Foreskin melanocyte (primary cell): ENCODE measurements at places on chromosomes 7 and 10.

DNA sequence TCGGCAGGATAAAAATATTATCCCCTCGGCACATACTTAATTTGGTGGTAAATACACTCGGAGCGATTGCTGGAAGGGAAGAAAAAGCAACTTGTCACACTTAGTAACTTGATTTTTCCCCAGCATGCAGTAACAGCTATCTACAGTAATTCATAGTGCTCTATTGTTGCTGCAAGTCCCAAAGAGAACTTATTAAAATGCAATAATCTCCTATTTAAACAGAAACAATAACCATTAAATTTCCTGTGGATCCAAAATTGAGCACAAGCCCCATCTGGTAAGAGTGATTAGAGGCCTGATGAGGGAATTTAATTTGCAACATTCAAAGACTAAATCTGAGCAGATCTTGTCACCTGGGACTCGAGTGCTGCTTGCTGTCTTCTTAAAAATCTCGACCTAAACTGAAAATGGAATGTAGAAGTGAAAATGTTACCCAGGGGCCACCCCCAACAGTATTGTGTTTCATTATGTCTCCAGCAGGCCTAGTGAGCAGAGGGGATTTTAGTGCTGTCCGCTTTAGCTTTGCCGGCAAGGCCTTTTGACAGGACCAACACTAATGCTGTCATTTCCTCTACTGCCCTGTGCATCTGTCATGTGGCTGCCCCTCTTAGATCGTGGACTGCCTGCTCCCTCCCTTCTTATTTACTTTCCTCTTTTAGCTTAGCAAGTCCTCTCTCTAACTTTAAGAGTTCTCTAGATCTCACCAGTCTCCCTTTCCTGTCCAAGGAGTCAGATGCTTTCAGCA is 639.7 kb downstream of the AUTS2 start:
- DNase-seq: no peak

DNA sequence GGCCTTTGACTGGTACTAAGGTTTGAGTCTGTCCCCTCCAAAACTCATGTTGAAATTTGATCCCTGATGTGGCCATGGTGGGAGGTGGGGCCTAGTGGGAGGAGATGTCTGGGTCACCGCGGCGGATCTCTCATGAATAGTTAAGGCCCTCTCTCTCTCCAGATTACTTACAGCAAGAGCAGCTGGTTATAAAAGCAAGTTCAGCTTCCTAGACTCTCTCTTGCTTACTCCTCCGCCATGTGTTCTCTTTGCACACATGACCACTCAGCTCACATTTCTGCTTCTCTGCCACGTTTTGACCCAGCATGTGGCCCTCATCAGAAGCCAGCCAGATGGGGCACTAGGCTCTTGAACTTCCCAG is 29.9 kb upstream of the ZMIZ1 start:
- DNase-seq: no peak

GRCh38 chr7:47228386-47229014 is 353.4 kb downstream of the TNS3 start:
- no peak for DNase-seq

DNA sequence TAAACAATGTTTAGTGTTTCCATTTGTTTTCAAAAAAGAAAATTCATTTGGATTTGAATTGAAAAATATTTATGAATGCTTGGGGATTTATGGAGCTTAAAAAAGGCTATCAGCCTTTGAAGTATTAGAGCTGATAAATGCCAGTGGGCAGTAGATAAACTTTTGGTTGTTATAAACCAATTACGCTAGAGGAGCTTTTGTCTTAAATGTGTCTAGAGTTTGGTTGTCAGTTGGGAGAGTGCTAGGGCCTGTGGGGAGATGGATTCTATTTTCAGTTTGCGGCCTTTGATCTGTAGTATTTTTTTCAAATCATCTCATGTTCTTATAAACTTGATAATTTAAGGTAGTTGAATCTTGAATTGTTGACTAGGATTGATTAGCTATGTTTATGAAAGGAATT is 104.0 kb downstream of the SND1 start:
- DNase-seq: no peak

DNA sequence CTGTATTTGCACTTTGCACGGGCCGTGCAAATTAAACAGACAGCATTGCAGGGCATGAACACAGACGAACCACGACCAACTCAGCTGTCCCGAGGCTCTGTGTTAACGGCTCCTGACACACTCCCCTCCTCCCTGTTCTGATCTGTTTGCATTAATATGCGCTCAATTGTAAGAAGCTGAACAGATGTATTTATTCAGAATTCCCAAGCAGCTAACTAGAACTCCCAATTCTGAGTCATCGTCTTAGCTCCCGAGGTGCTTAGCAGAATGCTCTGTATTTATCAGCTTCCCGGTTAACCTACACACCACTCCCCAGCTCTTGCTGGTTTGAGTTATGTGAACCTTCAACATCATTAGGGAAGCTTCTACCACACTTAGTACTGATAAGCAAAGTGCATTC is 286.4 kb downstream of the PTPRN2 start:
- DNase-seq: no peak

GRCh38 chr10:126803394-126803793 is 101.8 kb upstream of the DOCK1 start:
- no peak for DNase-seq

DNA sequence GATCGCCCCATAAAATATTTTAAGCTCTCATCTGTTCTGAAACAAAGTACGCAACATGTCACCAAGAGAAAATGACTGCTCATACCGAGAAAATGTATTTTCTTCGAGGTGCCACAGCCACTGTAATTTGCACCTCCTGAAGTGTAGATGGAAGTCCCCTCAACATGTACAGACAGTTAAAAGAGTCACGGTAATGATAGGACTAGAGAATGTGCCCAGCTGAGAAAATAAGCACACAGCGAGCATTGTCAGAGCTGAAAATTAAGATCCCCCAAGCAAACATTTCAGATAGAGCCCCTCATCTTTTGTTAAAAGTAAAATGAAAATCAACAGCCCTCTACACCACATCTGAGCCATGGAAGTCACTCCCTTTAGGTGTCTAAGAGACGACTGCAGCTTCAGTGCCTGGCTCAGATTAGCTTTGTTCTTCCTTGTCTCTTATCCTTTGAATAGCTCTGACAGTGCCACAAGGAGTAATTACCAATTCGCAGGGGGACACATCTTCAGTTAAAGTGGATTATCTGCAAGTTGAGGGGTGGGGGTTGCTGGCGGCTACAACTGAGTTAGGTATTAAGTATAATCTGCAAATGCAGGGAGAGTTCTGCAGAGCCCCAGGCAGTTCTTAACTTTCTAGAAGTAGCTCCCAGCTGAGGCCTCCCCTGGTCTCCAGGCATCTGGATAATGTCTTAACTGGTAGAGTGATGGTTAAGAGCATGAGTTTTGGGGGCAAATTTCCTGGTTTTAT is 222.7 kb upstream of the C7orf33 start:
- DNase-seq: no peak

DNA sequence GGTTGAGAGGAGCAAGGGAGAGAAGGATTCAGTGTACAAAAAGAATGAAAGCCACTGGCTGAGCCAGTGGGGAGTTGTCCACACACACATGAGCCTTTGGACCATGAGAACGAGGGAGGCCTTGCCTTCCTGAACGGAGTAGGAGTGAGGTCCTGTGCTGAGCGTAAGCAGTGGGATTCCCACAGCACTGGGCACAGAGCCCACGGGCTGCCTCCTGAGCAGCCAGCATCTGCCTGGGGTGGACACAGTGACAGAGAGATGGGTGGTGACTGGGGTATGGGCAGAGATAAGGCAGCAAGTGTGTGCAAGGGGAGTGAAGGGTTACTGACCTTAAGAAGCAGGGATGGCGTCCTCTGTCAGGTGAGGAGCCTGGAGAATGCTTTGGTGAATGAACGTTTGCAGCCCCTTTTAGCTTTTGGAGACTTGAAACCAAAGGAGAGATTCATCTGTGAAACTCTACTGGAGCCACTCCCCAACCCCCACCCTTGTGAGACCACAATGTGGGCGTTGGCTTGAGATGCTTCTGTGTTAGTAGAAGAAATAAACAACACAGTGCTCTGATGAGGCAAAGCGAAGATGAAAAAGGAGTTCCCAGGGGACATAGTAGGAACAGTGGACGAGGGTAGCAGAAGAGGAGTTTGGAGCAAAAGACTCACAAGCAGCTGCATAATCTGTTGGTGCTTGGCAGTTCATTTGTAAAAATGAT is 56.5 kb downstream of the FIGNL1 start:
- no peak for DNase-seq
